Amygdala (tissue), 56 donors: ENCODE measurements at places on chromosomes 3 and 15.

- no peak for DNase-seq
Measured at GRCh38 chr15:98794211-98794610, 145.9 kb downstream of the IGF1R start.

DNA sequence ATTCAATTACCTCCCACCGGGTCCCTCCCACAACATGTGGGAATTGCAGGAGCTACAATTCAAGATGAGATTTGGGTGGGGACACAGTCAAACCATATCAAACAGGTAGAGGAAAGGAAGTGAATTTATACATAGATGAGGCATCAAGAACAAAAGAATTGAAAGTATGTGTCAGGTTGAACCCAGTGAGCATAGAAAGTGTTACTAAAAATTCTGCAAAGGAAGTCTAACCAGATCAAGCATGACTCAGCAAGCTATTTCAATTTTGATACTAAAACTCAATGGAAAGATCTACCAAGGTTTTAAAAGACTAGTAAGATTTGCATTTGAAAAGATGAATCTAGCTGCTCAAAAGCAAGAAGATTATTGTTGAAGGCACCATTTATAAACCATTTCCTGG is 323.0 kb downstream of the ROBO2 start:
- DNase-seq = no peak

DNA sequence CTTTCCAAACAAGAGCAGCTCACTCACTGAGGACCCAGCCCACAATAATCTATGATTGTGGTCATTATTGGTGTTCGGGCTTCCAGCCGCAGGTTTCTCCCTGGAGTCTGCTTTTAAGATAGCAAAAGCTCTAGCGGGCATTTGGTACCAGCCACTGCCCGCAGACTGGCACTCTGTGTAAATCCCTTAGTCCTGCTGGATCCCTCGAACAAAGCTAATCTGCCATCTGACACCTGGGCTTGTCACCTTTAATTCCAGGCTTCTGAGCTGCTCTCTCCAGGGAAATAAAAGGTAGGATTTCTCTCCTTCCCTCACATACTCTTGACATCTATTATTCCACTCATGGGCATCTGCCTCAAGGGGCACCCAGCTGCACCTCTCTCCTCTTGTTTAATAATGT is 158.7 kb downstream of the PDCD6IP start:
- no peak for DNase-seq

GRCh38 chr15:53936137-53936536 is 42.1 kb upstream of the UNC13C start:
- no peak for DNase-seq

- no peak for DNase-seq
Measured at GRCh38 chr15:39788800-39789565, 6.3 kb upstream of the FSIP1 start.

GRCh38 chr3:20186600-20187004 is 596 bp upstream of the SGO1 start:
- DNase-seq = peak; percentile 21

DNA sequence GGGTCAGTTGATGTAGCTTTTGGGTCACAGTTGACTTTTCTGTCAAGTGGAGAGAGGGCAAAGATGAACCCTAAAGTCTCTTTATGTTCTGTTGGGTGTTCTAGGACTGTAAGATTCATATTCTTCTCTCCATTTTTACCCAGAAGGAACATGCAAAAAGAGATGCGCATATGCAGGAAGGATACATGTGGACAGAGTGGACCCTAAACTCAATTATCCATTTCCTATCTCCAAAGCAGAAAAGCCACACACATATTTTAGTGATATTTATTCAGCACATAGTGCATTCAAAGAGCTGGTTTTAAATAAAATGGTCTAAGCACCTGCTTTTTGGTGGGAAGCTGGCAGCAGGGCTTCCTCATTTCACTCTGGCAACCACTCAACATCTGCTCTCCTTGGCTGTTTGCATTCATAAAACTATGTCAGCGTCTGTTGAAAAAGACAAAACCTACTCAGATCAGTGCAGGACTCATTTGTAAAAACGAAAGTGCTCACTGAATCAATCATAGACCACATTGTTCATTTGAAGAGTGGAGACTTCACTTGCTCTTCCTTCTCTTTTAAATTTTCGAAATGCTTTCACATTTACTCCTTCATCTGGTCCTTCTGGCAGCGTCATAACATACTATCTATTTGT is 96.6 kb downstream of the SEMA6D start:
- DNase-seq = no peak

DNA sequence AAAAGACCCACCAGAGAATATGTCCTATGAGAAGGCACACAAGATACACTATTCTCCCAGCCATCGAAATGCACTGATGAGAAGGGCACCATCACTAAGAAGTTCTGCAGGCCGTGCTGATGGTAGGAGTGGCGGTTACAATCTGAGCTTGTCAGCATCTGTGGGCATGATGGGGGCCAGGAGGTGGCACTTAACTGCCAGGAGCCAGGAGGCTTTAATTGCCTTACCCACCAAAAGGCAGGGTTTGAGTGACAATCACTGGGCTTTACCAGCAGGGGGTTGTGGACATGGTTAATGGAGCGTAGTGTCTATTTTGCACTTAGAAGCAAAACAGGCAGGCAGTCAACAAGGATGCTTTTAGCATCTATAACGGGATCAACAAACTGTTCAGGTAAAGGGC is 16.0 kb upstream of the SQOR start:
- no peak for DNase-seq

DNA sequence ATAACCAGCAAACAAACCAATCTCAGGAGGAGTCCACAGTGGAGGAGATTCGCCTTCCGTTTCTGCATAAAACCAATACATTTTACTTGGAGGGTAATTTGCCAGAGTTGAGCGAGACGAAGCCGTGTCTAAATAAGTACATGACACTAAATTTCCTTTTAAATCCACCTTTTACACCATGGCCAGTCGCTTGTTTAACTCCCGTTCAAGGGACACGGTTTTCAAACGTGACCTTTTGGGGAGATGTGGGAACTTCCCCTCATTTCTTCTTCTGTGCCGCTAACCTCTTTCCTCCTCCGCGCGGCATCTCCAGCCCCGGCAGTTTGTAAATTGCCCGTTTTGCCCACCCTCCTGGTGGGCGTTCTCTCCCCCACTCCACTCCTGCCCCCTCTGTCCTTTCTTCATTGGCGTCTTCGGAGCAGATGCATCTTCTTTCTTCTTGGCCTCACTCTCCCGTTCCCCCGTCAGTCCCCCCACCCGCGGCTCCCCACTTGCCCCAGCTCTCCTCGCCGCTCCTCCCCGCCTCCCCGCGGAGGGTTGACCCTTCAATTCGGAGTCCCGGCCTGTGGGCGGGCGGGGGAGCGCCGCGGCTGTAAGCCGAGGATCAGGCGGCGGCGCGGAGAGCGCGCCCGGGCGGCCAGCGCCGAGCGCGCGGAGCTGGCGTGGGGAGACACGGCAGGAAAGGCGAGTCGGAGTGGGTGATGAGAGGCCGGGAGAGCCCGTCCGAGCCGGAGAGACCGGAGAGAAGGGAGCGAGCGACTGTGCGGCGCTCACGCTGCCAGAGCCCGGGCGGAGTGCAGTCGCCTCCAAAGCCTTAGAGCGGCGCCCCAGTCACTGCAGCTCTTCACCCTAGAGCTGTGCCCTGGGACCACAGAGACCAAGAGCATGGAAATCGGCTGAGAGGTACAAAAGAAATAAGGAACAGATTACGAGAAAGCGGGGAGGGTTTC is at the start of gene NLGN1:
Gene NLGN1 (plus strand): TSS at position 584 of the 950 bp plus-strand sequence.
- DNase-seq = no peak

DNA sequence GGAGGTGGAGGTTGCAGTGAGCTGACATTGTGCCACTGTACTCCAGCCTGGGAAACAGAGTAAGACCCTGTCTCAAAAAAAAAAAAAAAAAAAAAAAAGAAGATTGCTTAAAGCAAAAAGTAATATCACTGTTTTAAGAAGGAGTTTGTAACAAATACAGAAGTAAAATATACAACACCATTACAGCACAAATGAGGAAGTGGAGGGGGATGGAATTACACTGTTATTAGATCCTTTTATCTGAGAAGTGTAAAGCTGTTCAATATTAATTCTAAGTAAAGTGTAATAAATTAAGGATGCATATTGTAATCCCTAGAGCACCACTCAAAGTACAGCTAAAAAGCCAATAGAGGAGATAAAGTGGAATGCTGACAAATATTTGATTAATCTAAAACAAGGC is 47.0 kb upstream of the SNRPA1 start:
- DNase-seq = no peak

DNA sequence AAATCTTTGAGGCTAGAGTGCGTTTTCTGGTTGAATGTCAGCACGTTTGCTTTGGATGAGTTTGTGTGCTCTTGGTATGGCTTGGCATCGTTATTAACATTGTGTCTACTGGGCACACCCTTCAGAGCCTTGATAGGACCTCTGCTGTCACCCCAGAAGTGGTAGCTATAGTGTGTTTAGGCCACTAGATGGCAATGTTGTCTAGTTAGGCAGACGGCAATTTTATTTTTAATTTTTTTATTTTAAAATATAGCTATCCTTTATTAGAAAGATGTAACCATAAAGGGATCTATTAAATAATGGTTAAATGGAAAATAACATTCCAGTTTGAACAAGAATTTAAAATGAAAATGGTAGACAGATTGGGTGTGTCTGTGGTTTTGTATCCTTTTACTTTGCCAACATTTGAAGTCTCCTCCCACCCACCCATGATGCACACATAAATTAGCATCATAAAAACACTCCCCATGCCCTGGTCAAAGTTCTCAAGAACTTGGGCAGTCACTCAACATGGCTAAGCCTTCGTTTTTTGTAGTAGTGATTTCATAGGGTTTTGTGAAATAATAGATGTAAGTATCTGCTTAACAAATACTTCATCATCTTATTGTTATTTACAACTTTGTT is 200.7 kb downstream of the KCNH8 start:
- DNase-seq = no peak

DNA sequence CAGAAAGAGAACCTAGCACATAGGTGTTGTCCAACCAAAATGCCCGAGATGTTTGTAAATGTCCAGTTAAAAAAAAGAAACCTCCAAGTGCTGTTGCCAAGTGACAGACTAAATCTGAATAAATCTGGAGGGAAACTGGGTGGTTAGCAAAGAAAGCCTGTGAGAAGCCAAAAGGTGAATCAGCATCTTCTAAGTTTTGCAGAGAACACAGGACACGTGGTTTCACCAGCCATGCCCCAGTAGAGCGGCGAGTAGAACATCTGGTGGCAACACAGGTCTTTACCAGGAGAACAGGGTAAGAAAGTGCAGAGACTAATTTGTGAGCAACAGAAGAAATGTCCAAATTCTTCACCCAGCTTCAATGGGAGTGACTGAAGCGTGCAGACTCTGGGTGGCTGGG is 986.0 kb downstream of the ROBO2 start:
- DNase-seq = no peak

- DNase-seq = no peak
Measured at GRCh38 chr15:74415966-74416916, 17.5 kb downstream of the SEMA7A start.

- DNase-seq = no peak
Measured at GRCh38 chr15:31082771-31083369, 18.7 kb downstream of the TRPM1 start.

DNA sequence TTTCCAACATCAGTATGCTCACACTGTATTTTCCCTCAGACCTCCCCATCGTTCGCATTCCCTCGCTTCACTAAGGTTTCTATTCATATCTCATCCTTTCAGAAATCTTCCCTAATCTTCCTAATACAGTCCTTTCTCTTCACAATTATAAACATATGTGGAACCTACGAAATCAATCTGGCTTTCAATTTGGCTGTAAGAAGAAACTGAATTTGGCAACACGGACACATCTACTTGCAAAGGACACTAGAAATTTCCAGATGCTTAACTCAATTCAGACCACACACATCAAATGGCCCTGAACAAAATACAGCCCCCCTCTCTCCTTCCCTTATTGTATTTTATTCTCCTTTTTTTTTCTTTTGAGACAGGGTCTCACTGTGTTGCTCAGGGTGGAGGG is 39.1 kb upstream of the TM4SF19 start:
- DNase-seq = no peak

GRCh38 chr15:41777421-41777973 is 3.2 kb downstream of the MAPKBP1 start:
- no peak for DNase-seq

DNA sequence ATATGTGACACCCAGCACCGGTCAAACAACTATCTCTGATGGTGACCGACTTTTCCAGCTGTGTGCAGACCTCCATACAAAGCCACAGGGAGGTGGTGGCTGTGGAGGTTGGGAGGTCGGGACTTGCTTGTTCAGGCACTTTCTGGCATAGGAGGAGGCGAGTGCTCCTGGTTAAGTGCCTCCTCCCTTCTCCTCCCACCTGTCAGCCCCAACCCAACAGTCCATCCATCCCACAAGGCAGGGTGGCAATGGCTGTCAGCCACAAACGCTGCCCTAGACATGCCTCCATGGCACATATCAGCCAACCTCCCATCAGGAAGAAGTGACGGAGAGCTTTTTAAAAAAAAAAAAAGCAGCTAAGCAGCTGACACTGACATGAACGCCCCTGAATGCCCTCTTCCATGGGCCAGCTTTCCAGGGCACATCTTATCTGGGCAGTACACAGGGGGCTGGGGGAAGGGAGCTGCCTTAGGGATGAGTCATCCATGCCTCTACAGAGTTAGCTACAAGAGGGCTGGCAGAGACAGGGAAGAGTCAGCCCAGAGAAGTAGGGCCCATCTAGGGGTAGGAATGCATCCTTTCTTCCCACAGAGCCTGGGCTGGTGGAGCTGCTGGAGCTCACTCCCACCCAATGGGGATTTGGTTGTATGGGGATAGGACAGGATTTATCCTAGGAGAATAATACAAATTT is 41.2 kb downstream of the CCDC12 start:
- no peak for DNase-seq

- no peak for DNase-seq
Measured at GRCh38 chr3:71910108-71910507, 125.2 kb upstream of the PROK2 start.

DNA sequence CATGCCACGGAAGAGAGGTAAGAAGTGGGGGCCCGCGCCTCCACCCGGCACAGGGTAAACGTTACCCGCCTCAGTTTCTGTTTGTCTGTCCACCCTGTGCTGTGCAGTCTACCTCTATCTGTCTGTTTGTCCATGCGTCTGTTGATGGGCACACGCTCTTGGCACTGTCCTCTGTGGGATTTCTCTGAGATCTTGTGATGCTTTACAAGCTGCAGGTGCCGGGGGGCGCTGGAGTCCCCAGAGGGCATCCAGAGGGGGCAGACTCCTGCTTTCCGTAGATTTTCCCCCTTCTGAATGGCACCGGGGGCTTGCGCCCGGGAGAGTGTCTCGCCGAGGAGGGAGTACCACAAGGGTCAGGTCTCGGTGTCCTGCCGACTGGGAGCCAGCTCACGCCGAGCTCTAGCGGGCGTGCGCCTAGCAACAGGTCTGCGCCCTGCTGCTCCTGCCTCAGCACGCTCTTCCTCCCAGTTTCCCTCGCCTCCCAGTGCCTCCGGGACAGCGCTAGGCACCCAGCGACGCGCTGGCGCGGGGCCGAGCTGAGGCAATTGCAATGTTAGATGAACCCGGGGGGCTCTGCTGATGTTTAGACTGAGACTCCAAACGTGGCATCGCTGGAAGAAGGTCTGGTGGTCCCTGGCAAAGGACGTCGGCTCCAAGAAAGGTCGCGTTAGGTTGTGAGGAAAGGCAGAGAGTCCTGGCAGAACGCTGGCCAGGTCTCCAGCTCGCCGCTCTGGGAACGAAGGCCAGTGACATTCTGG is 667 bp downstream of the CEMIP start:
- DNase-seq = no peak
